ENCODE measurements at places on chromosomes 11 and 22. TPM values are rescaled to one million over a fixed set of nuclear protein-coding genes. Genes with fewer than 3 reads are reported as not detected.

DNA sequence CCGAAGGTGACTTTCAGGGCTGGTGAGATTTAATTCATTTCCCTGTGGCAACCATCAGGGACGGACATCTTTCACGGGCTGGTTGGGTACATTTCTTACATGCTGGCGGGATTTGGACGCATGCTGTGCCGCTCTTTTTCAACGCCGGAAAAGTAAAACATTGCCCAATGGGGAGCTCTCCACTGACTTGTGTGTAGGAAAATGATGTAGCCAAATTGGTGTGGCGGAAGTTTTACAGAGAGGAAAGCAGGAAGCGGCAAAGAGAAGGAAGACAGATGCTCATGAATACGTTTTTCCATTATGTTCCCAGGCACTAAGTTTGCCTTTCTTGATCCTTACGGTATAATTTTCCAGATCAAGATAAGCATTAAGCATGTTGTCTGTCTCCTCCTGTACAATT, 375.8 kb downstream of the NTM start:
- no peak for DNase-seq

DNA sequence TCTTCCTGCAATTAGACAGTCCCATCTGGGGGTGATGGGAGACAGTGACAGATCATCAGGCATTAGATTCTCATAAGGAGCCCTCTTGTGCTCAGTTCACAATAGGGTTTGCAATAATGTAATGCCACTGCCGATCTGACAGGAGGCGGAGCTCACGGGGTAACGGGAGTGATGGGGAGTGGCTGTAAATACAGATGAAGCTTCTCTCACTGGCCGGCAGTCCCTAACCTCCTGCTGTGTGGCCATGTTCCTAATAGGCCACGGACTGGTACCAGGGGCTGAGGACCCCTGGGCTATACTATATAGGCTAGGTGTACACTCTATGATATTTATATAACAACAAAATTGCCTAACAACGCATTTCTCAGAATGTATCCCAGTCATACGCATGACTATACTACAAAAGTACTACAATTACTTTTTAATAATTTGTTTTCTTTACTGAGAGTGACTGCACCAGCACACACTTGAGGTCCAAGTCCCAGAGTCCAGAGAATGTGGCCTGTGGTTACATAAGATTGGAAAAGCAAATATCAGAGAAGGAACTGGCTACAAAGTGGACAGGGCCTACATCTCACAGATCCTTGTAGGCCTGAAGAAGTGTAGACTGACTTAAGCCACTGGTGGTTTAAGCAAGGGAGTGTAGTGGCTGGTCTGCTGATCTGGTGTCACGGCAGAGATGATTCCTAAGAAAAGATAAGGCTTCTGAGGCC, 200.0 kb downstream of the LARGE1 start:
- no peak for DNase-seq

FGF4 gene
- not detected for total RNA-seq

GRCh38 chr11:79025622-79026021, 415.2 kb downstream of the TENM4 start:
- no peak for DNase-seq

NAV2 gene
- total RNA-seq = 21.9 TPM

DNA sequence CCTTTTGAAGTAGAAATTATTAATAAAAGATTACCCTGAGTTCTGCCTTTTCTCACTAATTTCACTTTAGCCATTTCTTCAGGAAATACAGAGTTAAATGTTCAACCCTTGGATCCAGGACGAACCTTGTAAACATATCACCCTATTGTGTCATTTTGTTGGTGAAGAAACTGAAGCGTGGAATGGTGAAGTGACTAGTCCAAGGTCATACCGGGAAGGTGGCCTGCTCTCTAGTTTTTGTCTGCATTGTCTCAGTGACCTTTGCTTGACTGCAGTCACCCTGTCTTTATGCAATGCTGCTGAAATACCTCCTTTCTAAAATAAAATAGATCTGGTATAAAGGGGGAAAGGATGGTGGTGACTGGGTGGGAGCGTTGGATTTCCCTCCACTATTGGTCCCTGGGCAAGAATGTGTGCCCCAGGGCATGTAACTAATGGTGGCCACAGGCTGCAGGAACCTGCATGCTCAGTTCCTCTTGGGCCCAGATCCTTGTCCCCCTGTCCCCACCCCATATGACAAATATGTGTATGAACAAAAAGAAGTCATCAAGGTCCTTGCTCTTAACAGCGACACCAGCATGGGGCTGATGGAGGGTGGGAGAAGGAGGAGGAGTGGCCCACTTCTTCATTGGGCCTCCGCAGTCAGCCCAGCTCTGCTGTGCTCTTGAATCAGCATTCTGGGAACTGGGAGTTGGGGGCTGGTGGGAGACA, 977 bp upstream of the SORL1-AS1 start:
- no peak for DNase-seq

GRCh38 chr22:30221121-30221992, 25.2 kb downstream of the LIF start:
- peak; percentile 63 for DNase-seq

DNA sequence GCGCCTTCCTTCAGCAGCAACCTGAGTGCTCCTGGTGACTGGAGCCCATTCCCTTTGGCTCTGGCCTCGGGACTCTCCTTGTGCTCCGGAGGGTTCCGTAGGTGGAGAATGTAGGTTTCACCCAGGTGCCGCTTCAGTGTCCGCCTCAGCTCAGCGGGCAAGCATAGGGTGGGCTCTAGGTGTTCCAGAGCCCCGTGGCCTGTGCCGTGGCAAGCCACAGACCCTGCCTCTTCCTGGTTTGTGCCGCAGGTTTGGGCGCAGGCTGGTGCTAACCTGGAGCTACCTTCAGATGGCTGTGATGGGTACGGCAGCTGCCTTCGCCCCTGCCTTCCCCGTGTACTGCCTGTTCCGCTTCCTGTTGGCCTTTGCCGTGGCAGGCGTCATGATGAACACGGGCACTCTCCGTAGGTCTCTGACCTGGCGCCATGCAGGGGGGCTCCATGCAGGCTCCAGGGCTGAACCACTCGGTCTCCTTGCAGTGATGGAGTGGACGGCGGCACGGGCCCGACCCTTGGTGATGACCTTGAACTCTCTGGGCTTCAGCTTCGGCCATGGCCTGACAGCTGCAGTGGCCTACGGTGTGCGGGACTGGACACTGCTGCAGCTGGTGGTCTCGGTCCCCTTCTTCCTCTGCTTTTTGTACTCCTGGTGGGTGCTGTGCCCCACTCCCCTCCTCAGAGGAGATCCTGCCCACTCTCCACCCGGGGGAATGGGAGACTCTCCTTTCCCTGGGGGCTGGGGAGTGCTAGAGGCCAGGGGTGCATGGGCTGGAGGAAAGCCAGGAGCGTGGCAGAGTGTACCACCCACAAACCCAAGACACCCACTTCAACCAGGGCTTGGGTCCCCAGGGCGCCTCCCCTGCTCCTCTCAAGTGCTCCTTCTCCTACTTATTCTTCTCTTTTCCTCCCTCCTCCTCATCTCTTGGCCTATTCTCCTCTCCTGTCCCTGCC, 2.4 kb downstream of the SLC22A12 start:
- DNase-seq = no peak

DNA sequence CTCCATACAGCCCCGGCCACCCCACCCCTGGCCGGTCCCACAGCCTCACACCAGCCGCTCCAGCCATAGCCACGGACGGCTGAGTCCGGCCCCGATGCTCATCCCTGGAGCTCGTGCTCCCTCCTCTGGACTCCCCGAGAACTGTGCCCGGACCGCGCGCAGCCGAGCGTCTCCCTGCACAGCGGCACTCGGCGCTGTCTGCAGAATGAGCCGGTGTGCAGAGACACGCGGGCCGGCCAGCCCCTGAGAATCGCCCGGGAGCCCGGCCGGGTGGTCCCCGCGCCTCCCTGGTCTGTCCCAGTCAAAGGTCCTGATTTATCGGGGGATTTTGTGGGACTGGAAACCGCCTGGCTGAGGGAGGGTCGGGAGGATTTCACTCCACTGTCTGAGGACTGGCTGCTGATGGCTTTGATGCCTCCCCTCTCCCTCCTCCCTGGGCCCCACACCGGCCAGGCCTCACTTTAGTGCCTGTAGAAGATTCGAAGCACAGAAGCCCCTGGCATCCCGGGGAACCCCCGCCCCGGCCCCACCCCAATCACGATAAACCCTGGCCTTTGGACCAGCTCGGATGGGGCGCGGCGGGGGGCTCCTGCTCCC, 102.7 kb downstream of the BRD1 start:
- no peak for DNase-seq

HTATIP2 gene
- 72.6 TPM for total RNA-seq

- peak; percentile 95 for DNase-seq
Measured at GRCh38 chr11:124758355-124759265, 3.5 kb downstream of the ESAM start.

DNA sequence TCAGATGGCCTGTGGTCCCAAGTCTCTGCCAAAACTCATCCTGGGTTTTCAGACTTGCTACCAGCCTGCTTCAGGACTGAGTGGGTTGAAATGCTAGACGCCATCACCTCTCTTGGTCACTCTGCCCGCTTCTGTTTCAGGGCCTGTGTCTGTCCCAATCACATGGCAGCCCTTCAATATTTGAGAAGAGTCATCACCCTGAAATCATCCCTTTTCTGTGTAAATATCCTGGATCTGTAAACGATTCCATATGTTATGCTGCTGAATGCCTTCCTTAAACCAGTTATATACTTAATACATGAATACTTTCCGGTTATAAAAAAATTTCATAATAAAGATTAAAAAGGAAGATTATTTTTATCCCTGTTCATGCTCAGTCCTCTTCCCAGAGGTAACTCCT, 39.8 kb upstream of the TLCD5 start:
- DNase-seq = no peak

CRYBA4 gene
- not detected for total RNA-seq

- peak; percentile 69 for DNase-seq
Measured at GRCh38 chr11:73152861-73153483, 10.9 kb upstream of the FCHSD2 start.

GVQW3 gene
- total RNA-seq = 4.7 TPM

DNA sequence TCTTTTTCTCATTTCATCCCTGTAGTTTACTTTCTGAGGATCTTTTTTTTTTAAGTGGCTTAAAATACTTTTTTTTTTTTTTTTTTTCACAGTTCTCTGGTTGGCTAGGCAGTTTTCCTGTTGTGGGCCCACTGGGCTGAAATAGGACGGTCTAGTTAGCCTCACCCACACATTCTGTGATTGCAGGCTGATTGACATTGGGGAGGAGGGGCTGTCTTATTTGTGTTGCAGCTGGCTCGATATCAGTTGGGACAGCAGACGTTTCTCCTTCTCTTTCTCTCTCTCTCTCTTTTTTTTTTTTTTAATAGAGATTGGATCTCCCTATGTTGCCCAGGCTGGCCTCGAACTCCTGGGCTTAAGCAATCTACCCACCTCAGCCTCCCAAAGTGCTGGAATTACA, 6.9 kb downstream of the BCR start:
- DNase-seq = peak; percentile 5

DNA sequence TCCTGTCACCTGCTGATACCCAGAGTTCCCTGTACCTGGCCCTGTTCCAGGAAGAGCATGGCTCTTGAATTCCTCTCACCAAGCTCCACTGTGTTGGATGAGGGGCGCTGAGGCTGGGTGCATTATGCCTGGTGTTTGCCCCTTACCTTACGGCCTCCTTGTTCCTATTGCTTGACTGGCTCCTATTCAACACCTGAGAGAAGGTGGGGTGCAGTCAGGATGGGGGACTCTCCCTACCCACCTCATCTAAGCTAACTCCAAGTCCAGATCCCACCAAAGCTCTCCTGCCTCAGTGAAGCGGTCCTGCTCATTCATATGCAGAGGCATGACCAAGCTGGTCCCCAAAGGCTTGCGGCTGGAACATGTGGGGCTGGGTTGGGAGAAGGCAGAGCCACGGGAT, 35.8 kb upstream of the RIC3 start:
- no peak for DNase-seq

GRCh38 chr11:28808771-28809170, 700.6 kb downstream of the METTL15 start:
- no peak for DNase-seq

DNA sequence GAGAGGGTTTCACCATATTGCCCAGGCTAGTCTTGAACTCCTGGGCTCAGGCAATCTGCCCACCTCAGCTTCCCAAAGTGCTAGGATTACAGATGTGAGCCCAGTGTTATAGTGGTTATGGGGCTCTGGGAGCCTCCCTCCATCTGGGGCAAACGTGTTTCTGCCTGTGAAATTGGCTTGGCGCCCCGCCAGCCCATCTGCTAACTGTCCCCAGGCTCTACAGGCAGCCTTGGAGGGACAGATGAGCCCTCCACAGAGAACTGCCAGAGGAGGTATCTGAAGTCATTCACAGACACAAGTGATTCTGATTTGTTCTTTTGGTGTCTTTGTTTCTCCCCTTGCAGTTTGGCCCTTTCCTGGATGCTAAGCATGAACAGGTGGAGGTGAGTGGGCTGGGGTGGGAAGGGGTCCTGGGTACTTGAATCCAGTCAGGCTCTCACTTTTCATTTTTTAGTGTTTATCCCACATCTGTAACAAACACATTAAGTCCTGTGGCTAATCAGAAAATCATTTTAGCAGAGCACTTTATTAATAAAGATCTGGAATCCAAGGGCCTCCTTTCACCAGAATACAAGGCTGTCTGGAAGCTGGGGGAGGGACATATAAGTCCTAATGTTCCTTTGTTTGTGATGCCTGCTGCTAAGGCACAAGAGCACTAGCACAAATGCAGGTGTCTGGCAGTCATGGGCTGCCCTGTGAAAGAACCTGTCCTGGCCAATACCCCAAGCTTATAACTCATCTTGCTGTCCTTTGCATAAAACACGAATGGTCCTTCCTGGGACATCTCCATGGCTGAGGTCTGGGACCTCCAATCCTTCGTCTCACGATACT, 25.7 kb upstream of the CDC42EP2 start:
- DNase-seq = no peak

PKNOX2 gene
- total RNA-seq = 1.9 TPM

DNA sequence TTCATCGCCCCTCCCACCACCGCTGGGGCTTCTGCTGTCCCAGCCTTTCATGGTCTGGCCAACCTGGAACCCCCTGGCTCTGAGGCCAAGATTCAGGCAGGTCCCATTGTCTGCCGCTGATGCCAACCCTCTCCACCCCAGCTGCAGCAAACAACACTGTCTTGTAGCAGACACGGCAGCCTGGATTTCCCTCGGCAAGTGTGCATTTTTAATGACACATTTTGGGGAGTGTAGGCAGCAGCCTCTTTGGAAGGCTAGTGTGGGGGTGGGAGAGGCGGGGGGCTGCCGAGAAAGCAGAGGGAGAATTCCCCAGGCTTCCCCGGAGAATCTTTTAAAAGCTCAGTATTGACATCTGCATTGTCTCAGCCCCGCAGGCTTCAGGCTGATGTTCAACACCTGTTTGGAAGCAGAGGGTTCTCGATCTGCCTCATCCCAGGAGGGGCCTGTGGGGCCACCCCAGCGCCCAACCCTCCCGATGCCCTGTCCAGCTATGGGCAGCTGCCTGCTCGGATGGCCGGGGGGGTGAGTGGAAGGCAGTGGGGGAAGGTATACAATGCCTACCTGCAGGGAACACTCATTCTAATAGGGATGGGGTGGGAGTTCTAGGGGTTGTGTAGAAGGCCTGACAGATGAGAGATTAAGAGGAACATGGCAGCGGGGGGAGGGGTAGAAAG, 41.5 kb downstream of the NECTIN1 start:
- DNase-seq = no peak

DNA sequence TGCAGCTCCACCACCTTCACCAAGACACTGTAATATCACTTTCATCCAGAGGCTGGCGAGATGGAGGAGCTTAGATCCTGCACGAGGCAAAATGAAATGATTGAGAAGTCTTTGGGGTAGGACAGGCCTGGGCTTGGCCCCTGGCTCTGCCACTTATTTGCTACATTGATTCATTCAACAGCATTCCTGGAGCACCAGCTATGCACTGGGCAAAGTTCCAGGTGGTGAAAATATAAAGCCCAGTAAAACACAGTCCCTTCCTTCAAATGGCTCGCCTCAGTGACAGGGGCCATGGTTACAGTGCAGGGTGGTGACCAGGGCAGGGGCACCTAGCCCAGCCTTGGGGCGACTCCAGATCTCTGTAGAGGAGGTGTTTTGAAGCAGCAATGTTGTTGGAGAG, 19.7 kb downstream of the ALX4 start:
- DNase-seq = no peak

FKBP2 gene
- total RNA-seq = 91.0 TPM

Measured in mucosa of descending colon (tissue), 3 donors.